ENCODE measurements at places on chromosomes 16 and 17.
A peak's percentile ranks its signal among the peaks of the same experiment; 100 is the strongest.

DNA sequence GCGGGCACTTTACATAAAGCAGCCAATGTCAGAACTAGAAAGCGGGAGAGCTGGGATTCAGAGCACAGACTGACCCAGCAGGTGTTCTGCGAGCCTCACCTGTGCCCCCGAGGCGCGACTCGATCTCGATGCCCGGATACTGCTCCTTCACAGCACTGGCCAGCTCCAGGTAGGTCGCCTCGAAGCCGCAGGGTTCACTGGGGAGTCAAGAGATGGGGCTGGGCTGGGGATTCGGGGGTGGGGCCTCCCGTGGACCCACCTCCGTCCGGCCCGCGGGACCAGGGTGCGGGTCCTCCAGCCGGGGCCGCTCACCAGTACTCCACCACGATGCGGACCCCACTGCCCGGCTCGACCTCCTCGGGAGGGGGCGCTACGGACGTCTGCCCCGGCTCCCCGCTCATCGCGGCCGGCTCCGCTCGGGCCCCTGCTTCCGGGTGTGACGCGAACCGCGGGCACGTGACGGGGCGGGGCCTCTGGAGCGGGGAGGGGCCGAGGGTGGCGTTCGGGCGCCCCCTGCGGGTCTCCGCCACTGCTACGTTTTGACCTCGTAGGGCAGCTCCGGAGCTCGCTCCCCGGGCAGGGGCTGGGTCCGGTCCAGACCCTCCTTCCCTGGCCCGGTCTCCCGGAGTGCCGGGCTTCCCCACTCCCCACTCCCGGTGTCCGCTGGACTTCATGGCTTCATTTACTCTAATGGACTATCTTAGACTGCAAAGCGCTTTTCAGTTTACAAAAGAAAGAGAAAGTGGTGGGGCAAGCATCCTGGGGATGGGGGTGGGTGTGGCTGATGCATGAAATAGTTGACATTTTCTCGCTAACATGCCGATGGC is at the start of gene MIEN1:
Gene MIEN1, minus strand, starts transcription at position 438 of the 827 bp plus-strand sequence. Its CDS starts 37 bp downstream, at position 401.
- DNase-seq: peak; percentile 82

DNA sequence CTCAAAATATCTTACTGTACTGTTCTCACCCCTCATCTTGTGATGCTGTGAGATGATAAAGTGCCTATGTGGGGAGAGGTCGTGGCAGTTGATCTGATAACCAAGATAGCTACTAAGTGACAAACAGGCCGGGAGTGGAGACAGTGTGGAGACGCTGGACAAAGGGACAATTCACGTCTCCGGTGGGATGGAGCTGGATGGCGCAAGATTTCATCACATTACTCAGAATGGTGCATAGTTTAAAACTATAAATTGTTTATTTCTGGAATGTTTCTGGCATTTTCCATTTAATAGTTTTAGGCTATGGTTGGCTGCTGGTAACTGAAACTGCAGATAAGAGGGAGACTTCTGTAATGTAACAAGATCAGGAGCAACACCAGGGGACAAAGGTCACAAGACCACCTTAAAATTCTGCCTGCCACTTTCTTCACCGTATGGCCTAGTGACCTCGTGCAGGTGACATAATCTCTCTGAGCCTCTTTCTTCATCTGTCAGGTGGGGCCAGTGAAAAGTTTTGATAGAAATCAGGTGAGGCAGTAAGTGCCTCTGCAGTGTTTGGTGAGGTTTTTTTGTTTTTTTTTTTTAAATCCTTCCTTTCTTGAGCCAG is 54.4 kb upstream of the LGALS9 start:
- DNase-seq: peak; percentile 61

GRCh38 chr17:19021622-19022083 is 17.1 kb upstream of the FAM83G start:
- no peak for DNase-seq

DNA sequence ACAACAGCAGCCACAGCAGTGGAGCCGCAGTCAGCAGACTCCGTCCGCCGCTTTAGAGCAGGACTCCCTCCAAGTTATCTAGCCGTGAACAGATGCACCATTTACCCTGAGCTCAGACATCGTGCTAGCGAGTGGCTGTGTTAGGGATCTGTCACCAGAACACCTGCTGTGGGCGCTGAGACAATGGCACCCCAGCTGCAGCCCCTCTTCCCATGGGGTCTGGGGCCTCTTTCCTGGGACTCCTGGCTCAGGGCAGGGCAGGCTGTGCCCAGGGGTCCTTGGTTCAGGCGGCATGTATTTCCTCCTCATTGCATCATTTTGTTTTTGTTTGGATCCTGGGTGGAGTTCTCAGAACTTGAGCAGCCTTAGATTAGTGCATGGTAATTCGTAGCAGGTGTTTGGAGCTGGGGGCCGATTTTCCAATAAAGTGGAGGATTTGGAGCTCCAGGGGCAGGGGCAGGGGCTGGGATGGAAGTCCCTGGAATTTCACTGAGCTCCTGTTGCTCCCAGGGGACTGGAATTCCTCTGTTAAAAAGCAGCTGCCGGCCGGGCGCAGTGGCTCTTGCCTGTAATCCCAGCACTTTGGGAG is 23.4 kb downstream of the NMRAL1 start:
- DNase-seq: no peak

- DNase-seq: no peak
Measured at GRCh38 chr17:63035695-63036094, 69.7 kb downstream of the TANC2 start.

DNA sequence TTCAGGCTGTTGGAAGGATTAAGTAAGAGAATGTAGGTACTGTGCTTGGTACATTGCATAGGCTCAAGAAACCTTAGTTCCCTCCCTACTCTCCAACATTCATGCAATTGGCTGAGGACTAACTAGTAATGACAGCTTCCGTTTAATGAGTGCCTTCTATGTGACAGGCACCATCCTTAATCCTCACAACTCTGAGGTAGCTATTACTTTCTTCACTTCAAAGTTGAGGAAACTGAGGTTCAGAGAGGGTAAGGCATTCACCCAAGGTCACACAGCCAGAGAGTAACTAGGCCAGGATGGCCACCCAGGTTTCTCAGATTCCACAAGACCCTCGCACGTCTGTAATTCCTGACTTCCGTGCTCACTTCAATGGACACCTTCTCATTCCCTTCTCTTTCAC is 22.2 kb downstream of the UNC119 start:
- DNase-seq: no peak

DNA sequence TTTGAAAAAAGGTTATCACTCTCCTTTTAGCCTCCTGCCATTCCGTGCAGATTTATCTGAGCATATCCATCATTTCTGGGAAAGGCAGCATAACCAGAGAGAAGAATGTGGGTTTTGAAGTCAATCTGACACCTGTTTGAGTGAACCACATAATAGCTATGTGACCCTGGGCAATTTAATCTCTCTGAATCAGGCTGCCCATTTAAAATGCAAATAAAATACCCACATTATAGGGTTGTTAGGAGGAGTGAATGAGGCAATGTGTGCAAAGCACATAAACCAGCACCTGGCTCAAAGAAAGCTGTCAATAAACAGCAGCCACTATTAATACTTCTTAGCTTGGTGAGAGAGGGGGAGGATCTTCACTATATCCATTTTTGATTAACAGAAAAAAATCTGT is 88.0 kb downstream of the CACNG1 start:
- DNase-seq: no peak

GRCh38 chr17:66518677-66519076 is 216.3 kb downstream of the PRKCA start:
- DNase-seq: no peak

DNA sequence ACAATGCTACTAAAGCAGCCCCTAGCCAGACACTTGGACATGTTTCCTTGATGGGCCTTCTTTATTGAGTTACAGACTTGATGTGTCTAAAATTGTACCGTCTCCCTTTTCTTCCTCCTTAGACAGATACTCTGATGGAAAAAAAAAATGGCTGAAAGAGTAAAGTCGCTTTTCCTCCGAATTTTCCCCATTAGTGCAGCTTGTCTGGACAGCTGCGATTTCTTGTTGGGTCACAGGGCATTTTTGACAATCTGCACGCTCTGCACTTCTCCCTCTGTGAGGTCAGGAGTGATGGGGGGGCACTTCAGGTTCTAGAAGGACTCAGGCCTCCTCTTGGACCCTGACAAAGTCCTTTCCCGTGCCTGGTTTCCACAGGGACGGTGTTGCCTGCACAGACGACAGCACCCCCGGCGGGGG is 968 bp upstream of the PRKAR1A start:
- DNase-seq: peak; percentile 61

DNA sequence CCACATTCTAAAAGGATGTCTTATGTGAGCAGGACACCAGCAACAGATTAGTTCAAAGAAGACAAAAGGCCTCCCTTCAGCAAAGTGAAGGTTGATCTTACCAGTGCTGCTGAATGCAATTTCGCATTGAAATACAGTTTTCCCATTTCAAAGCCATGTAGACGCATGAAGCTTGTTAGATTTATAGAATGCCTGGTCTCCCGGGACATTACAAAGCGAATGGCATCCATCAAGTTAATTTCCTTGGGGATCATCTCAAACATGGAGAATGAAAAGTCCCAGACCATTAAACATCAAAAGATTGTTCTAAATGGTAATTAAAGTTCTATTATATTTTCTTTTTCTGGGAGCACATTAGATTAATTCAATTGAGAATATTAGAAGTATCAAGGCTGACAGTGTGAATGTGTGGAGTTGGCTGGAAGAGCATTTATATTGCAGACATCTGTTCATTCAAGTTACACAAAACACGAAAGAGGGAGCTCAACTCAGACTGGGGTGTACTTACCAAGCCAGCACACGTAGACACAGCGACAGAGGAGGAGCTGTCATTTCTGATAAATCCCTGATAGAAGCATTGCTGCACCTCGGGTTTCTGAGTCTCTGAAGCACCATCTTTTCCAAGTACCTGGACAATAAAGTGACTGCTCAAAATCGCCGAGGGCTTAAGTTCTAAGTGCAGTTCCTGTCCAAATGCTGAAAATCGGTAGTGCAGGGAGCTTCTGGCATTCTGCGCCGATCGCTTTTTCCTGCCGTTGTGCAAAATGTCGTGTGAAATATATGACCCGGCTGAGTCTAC is 3.8 kb downstream of the ADAMTS18 start:
- no peak for DNase-seq

DNA sequence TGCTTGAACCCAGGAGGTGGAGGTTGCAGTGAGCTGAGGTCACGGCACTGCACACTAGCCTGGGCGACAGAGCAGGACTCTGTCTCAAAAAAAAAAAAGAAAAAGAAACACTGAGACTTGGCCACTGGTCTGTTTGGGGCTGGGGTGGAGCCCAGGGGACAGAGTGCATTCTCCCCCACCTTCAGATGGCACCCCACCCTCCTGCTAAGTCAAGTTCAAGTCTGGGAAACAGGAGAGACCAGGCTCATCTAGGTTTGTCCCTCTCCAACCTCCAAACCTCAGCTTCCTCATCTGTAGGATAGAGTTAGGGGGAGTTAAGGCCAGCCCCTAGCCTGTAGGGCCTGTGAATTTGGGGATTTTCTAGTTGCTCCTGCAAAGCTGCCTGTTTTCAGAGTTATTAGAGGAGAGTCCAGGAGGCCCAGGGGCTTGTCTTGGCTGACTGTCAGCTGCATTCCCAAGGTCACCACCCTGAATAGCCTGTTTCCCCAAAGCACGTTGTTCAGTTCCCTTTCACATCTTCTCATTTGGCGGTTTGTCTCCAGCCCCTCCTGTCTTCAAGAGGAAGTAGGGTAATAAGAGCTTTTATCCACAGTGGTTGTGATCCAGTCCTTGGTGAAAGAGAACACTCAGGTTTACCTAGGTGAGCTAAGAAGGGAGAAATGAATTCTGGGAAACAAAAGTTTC is 2.2 kb downstream of the MT3 start:
- no peak for DNase-seq

- no peak for DNase-seq
Measured at GRCh38 chr17:36900160-36900512, 37.1 kb upstream of the LHX1 start.

DNA sequence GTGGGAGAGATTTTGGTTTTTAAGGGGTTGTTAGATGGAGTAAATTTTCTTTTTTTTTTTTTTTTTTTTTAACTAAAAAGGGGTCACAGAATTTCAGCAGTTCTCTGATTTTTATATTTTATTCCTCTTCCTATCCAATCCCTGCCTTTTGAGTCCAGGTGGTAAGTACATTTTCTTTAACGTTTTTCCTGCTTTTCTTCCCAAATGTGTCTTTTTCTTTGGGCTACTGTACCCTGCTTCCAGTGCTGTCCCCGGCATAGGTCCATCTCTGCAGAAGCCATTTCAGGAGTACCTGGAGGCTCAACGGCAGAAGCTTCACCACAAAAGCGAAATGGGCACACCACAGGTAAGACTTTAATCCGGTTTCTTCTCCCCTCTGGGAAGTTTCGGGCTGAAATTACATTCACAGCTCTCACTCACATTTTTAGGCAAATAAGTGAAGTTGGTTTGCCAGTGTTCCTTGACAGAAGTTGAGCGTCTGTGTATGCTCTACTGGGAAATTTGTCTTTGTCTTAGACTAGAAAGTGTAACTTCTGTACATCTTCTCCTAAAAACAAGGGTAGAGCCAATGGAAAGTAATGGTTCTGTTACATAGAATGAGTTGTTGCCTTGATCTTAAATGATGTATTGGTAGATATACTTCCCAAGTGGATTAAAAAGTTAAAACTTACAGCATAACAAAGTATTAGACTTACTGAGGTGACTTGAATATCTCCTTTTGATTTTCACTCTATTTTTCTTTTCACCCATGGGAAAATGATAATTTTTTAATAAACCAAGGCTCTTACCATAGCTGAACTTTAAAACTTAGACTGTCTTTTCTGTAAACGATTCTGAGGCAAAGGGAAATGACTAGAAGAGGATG is 54.5 kb downstream of the TUBD1 start:
- DNase-seq: no peak

DNA sequence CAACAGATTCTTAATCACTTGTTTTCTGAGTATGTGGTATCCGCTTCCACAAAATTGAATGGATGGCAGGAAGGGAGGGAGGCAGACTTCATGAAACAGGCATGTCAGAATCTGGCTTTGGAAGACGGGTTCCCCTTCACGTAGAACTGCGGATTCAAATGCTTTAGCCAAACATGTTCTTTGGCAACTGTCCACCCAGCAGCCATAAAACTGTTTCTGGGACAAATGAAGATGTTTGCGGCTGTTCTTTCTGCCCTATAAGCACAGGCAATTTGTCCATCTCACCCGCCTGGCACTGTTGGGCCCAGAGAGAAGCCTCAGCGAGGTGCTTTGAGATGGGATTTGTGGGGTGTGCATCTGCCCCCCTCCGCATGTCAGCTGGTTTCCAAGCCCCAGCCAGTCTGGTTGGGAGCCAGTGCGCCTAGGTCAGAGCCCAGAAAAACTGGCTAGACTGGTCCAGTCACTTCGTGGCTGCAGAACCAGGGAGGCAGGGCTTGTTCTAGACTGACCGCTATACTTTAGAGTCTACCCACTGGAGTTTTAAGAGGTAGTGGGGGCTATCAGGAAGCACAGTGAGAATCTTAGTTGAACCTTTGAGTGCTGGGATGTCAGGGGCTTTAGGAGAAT is 6.3 kb downstream of the CRHR1 start:
- DNase-seq: no peak

Data from mesenchymal stem cell (in vitro differentiated cells and primary cell).